Tibial nerve (tissue), 4 donors: ENCODE measurements at places on chromosomes 3 and 15. TPM values are rescaled to one million over a fixed set of nuclear protein-coding genes. Genes with fewer than 3 reads are reported as not detected.

GRCh38 chr3:108178676-108179075, 43.5 kb downstream of the IFT57 start:
- H3K36me3 ChIP-seq = no peaks in the 10 kb centered on the region
- DNase-seq = no peak
- no peaks in the 10 kb centered on the region for H3K27me3 ChIP-seq
- H3K4me3 ChIP-seq = no peak overlapping the region
- no peaks in the 10 kb centered on the region for H3K4me1 ChIP-seq
- no peak overlapping the region for H3K27ac ChIP-seq

GRCh38 chr3:133494469-133494868, 79.0 kb upstream of the CDV3 start:
- no peaks in the 10 kb centered on the region for H3K4me1 ChIP-seq
- no peaks in the 10 kb centered on the region for H3K36me3 ChIP-seq
- DNase-seq = no peak
- no peak overlapping the region for H3K4me3 ChIP-seq
- no peaks in the 10 kb centered on the region for H3K27me3 ChIP-seq
- H3K27ac ChIP-seq = no peak overlapping the region

- H3K4me1 ChIP-seq = no peaks in the 10 kb centered on the region
- H3K4me3 ChIP-seq = no peak overlapping the region
- H3K27me3 ChIP-seq = no peaks in the 10 kb centered on the region
- no peak for DNase-seq
- H3K36me3 ChIP-seq = no peaks in the 10 kb centered on the region
These were observed 190.9 kb upstream of the CHRNA7 start for GRCh38 chr15:31839388-31839787.

GRCh38 chr3:102113421-102114041, 264.2 kb downstream of the NFKBIZ start:
- H3K27ac ChIP-seq = no peak overlapping the region
- H3K4me3 ChIP-seq = no peak overlapping the region

DNA sequence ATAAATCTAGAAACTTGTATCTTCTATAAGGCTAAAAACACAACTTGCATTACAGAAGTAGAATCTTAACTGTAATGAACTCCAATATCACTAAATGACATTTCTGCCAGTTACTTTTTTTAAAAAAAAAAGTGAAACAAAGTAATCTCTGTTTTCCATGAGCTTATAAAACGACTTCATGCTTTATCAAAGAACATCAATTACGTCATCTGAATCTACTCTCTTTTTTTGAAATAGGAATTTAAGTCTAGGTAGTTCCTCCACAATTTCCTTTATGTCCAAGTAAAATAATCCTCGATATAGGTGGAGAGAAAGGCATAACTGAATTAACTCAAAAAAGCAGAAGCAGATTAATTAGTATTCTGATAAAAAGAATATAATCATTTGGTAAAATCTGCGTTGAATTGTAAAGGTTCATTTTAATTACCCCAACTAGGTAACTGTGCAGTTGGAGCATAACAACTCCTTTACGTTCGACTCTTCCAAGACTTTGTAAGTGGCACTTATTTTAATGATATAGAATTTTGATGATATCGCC, 1.4 kb downstream of the UACA start:
- peaks cover 7% of the 10 kb centered on the region for H3K4me1 ChIP-seq
- no peak for DNase-seq
- H3K36me3 ChIP-seq = no peaks in the 10 kb centered on the region
- H3K4me3 ChIP-seq = peak overlapping the region; percentile 69

- H3K36me3 ChIP-seq = peaks cover 89% of the 10 kb centered on the region
- no peak overlapping the region for H3K4me3 ChIP-seq
- no peak overlapping the region for H3K27ac ChIP-seq
- no peaks in the 10 kb centered on the region for H3K4me1 ChIP-seq
These were observed 42.7 kb upstream of the DCUN1D1 start for GRCh38 chr3:183022936-183023516.

- no peaks in the 10 kb centered on the region for H3K4me1 ChIP-seq
- H3K4me3 ChIP-seq = no peak overlapping the region
These were observed 133.1 kb upstream of the IGSF10 start for GRCh38 chr3:151593928-151594327.

- H3K4me3 ChIP-seq = peak overlapping the region; percentile 76
- DNase-seq = no peak
- H3K27me3 ChIP-seq = no peaks in the 10 kb centered on the region
- no peaks in the 10 kb centered on the region for H3K36me3 ChIP-seq
- peak overlapping the region; percentile 88 for H3K27ac ChIP-seq
These were observed 1.1 kb upstream of the CYFIP1 start for GRCh38 chr15:22981051-22981840.

The IMPG2 gene
- under 0.01 TPM for total RNA-seq
